ENCODE measurements at places on chromosomes 4 and X.

- DNase-seq: no peak
Measured at GRCh38 chrX:2647627-2648026, 43.5 kb upstream of the CD99 start.

- no peak for DNase-seq
Measured at GRCh38 chr4:29002151-29002550, 1718.0 kb upstream of the PCDH7 start.

DNA sequence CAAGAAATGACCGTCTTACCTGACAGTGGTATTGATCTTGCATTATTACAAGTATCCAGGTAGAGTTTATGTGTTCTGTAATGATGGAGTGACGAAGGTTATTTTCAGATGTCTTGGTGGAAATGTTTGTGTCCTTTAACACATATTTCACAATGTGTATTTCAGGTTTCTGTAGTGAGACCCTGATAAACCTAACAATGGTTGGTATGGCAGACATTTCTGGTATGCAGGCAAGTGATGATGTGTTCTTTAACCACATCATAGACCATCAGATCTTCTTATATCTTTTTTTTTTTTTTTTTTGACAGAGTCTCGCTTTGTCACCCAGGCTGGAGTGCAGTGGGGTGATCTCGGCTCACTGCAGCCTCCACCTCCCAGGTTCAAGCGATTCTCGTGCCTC lies 14.6 kb upstream of the ATXN3L start:
- DNase-seq: no peak

- no peak for DNase-seq
Measured at GRCh38 chrX:32687379-32687778, 524.0 kb downstream of the DMD start.

- DNase-seq: no peak
Measured at GRCh38 chr4:182343453-182343852, 100.3 kb downstream of the TENM3 start.

- DNase-seq: no peak
Measured at GRCh38 chr4:97235521-97235920, 907.8 kb downstream of the STPG2 start.

DNA sequence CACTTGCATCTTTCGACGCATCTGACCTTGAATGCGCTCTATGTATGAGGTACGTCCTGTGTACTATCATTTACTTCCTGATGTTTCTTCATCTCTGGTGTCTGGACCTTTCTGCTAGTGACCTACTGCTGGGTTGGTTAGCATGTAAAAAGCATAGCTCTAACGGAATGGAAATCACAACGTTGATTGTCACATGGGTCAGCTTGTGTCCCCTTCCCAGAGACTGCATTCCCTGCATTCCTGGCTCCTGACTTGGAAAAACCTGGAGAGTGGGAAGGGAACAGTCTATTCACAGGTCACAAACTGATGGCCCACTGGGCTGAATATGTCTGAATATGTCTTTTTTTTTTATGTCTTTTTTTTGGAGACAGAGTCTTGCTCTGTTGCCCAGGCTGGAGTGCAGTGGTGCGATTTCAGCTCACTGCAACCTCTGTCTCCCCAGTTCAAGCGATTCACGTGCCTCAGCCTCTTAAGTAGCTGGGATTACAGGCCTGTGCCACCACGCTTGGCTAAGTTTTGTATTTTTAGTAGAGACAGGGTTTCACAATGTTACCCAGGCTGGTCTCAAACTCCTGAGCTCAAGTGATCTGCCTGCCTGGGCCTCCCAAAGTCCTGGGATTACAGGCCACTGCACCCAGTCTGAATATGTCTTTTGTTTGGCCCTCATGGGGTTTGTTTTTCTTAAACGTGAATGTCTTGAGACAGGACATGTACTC lies 16.3 kb downstream of the LONRF3 start:
- no peak for DNase-seq

GRCh38 chr4:48051078-48051477 lies 34.5 kb downstream of the NIPAL1 start:
- DNase-seq: no peak

DNA sequence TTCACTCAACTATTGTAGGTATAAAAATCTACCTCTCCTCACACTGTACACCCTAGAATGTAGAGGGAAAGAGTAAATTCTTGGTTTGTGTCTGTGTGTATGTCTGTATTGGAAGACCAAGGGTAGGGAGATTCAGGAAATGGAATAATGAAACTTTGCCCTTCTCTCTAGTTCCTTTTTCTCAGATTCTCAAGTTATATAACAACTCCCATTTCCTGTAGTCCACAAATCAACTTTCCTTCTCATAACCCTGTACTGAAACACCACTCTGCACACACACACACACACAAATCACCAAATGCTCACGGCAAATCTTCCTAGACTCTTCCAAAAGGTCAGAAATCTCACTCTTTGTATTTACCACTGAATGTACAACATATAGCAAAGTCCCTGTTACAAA lies 824.5 kb upstream of the DIAPH2 start:
- no peak for DNase-seq

- no peak for DNase-seq
Measured at GRCh38 chr4:38453253-38453881, 210.6 kb upstream of the KLF3 start.

- no peak for DNase-seq
Measured at GRCh38 chr4:139972305-139972704, 181.7 kb downstream of the MAML3 start.

GRCh38 chr4:89805297-89805696 lies 31.7 kb downstream of the SNCA start:
- no peak for DNase-seq

GRCh38 chrX:78886550-78886949 lies 58.6 kb upstream of the P2RY10 start:
- DNase-seq: no peak

GRCh38 chr4:153651587-153651986 lies 32.5 kb upstream of the TLR2 start:
- DNase-seq: peak; percentile 17

DNA sequence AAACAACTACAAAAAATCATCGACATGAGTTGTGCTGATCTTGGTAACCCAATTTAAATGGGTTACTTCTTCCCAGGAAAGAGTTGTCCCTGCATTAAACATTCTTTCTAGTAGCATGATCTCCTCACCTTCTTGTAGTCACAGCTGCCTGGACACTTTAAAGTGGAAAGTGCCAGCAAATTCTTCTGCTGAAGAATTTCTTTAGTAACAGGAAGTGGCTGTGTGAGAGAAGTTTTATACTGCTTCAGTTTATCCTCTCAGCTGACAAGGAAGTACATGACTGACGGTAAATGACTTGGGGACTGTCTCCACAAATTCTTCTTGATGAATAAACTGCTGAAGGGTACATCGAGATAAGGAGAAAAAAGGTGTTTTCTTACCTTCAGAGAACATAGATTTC lies 18.2 kb upstream of the TNIP3 start:
- DNase-seq: no peak

- peak; percentile 68 for DNase-seq
Measured at GRCh38 chrX:131792789-131793462, 230.2 kb upstream of the STK26 start.

DNA sequence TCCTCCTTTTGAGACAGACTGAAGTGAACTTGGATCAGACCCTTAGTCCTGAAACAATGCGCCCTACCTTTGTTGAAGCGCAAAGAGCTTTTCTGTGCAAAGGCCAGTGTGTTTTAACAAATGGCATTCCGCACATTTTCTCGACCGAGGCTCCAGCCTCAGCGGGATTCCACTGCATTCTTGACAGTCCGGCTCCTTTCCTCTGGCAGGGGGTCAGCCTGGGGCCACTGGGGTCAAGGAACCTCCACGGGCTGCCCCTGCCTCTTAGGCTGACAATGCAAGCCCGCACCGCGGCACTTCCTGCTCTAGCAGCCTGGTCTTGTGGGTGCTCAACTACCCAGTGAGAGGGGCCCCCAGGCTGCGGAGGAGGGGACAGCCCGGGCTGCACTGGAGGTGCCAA lies 47.2 kb upstream of the TFDP3 start:
- no peak for DNase-seq

Measured in SW 1271 (cell line).